IPS DF 6.9 (cell line): ENCODE measurements at places on chromosomes 2 and 18.

DNA sequence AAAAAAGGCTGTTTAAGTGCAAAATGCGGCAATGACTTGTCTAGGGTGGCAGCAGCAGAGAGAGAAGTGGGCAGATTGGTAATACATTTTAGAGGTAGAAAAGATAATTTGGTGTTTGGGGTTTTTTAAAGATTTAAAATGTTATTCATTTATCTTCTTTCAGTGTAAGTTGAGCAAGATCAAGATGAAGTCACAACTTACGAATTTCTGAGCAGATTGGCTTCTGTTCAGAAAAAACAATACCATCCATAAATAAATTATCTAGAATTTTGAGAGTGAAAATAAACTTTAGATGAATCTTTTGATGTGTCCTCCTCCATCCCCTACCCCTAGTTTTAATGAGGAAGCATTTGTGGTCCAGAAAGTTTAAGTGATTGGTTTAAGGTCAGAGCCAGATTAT, 47.9 kb upstream of the FAM171B start:
- no peak for DNase-seq

- no peak for DNase-seq
Measured at GRCh38 chr2:10883801-10884478, 27.8 kb upstream of the KCNF1 start.

- no peak for DNase-seq
Measured at GRCh38 chr2:235833971-235834620, 334.1 kb downstream of the GBX2 start.

- DNase-seq: no peak
Measured at GRCh38 chr2:225137971-225138370, 95.7 kb upstream of the DOCK10 start.

DNA sequence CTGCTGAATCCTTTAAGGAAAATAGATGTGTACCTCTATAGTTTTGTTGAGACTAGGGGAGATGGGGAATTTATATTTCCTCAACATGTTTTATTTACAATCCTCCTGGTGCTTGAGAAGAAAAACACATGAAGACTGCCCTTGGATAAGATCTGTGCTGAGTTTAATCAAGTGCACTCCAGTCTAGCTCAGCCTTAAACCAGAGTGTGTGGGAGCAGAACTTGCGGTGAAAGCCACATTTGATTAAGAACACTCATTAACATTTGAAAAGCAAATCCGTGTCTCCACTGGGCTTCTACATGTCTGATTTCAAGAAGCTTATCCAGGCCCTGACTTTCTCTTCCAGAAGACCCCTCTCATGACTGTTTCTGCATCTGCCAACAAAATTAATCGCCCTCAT, 84.8 kb upstream of the ITGA6 start:
- DNase-seq: no peak

- DNase-seq: no peak
Measured at GRCh38 chr2:134362740-134363139, 108.9 kb downstream of the MGAT5 start.

DNA sequence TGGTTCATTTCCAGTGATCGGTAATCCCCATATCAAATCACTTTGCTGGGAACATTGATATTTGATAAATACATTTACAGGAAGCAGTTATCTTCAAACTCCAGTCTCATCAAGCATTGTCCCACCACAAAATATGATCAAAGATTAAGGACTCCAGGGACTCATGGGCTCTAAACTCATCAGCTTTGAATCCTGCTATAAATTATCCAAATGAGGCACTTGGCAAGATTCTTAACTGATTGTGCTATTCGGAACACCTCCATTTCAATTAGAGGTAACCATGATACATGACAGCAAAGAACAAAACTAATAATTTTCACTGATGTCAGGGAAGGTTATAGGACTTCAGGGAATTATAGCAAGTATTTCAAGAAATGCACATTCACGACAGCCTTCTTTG, 1088.1 kb upstream of the PIK3C3 start:
- no peak for DNase-seq

- DNase-seq: no peak
Measured at GRCh38 chr2:154452906-154453493, 245.5 kb upstream of the KCNJ3 start.

DNA sequence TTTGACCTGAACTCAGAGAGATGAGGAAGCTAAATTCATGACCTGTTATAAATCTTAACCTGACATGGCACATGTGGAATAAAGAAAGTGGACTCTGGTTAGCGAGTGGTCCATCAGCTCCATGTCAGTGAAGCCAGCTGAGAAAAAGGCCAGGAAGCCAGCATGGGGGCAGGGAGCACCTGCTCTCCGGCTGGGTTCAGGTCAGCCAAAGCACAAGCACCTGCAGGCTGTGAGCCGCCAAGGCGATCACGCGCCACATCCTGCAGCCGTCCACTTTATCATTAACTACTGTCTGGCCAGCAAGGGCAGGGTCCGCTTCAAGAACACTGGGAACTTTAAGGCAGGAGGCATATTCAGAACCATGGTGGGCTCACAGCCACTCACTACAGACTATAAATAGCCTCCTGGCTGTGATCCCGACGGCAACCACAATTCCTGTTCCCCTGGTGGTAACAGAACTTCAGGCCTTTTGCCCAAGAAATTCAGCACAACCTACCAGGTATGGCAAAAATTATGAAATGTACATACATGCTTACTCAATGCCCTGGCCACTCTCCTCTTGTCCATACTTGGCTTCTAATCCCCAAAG, 35.5 kb downstream of the ACVR1 start:
- DNase-seq: no peak

- no peak for DNase-seq
Measured at GRCh38 chr2:159807183-159808031, 9.4 kb upstream of the CD302 start.

GRCh38 chr2:159094173-159094737, 125.8 kb downstream of the TANC1 start:
- DNase-seq: no peak
